ENCODE measurements at places on chromosomes 3 and 15.

DNA sequence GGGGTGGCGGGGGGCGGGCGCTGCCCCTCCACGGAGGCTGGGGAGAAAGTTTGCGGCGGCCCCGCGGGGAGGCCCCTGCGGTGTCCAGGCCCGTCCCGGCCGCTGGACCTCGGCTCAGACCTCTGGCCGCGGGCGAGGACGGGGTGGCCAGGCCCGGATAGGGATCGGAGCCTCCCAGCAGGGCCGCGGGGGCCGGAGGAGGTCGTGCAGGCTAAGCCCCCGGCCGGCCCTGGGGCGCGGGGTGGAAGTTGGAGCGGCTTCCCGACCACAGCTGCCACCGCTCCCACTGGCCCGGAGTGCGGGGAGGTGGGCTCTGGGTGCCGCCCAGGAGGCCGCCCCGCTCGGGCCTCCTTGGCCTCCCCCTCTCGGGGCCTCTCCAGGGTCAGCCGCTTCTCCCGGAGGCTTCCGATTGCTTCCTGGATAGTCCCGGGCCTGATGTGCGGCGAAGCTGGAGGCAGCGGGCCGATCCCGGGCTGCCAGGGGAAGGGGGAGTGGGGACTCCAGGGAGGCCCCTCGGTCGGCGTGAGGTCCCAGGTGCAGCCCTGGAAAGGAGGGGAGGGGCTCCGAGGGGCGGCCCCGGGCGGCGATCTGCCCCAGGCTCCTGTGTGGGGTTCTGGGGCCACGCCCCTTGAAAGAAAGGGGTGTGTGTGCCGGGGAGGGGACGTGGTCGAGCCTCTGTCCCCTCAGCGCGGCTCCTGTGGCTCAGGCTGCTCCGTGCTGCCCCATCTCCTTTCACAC, 907 bp downstream of the PLXNA1 start:
- DNase-seq = no peak

DNA sequence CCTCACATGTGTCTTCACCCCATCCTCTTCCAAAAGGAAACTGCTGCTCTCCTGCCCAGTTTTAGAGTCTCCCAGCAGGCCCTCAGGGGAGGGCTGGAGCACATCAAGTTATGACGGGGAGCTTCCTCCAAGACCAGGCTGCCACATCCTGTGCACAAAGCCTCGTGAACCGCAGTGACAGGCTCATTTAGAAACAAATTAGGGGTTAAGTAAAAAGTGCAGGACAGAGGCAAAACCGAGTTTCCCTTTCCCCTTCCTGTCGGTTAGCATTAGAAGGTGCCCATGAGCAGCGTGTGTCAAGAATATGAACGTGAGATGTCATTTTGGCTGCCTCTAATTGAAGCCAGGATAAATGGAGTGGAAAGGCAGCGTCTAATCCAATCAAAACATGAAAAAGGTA, 199.7 kb downstream of the ARRDC4 start:
- DNase-seq = peak; percentile 84

DNA sequence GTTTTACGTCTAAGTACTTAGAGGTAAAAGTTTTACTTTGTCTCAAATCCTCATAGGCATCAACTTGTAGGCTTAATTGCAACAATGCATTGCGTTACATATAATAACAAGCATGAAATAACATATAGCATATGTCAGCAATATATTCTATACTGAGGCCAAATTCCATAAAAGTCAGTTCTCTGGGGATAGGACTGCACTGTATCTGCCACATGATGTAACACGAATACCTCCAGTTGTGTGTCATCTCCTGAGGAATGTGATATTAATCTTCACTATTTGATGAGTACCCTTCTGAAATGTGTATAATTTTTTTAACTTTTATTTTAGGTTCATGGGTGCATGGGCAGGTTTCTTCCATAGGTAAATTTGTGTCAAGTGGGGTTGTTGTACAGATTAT, 126.4 kb downstream of the IMPG2 start:
- no peak for DNase-seq

DNA sequence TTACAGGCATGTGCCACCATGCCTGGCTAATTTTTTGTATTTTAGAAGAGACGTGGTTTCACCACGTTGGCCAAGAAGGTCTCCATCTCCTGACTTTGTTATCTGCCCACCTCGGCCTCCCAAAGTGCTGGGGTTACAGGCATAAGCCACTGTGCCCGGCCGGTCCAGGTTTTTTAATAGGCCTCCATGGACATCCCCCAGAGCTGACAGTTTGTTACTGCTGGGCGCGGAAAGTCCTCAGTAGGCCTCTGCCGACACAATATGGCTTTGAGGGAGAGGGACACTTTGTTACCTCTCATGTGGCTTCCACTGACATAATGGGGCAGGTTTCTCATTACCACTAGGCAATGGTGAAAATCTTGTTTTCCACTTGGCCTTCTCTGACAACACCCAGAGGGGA, 152.0 kb downstream of the WNT7A start:
- no peak for DNase-seq

DNA sequence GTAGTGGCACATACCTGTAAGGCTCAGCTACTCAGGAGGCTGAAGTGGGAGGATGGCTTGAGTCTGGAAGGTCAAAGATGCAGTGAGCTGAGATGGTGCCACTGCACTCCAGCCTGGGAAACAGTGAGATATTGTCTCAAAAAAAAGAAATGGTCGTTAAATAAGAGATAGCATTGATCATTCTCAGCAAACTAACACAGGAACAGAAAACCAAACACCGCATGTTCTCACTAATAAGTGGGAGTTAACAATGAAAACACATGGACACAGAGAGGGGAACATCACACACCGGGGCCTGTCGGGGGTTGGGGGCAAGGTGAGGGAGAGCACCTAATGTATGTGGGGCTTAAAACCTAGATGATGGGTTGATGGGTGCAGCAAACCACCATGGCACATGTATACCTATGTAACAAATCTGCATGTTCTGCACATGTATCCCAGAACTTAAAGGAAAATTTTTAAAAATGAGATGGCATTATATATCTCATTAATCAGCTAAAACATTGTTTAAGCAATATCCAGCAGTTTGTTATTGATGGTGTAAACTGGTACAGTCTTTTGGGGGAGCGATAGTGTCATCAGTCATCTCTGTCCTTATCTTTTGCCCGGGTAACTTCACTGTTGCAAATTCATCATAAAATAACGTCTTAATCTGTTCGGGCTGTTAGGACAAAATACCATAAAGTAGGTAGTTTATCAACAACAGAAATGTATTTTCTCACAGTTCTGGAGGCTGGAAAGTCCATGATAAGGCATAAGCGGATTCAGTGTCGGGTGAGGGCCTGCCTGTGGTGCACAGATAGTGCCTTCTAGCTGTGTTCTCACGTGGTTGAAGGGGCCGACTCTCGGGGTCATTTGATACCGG, 1.7 kb upstream of the MAN2A2 start:
- no peak for DNase-seq

Data from GF-D8 (cell line).